ENCODE measurements at places on chromosomes 5 and 9. TPM values are rescaled to one million over a fixed set of nuclear protein-coding genes. Genes with fewer than 3 reads are reported as not detected.

The ITGA2 gene
- total RNA-seq, result 47.8 TPM

The TGFBR1 gene
- 28.6 TPM for total RNA-seq

The ZFP2 gene
- not detected for total RNA-seq

The TMED7 gene
- 176 TPM for total RNA-seq

The LOX gene
- total RNA-seq, result 974 TPM

The LECT2 gene
- total RNA-seq, result not detected

The AGXT2 gene
- not detected for total RNA-seq

The IRX1 gene
- total RNA-seq, result not detected

The PCDHGA1 gene
- 1.4 TPM for total RNA-seq

The KCNV2 gene
- total RNA-seq, result not detected

Data from HFFc6 (cell line).